ENCODE measurements at places on chromosomes 3 and 15.

DNA sequence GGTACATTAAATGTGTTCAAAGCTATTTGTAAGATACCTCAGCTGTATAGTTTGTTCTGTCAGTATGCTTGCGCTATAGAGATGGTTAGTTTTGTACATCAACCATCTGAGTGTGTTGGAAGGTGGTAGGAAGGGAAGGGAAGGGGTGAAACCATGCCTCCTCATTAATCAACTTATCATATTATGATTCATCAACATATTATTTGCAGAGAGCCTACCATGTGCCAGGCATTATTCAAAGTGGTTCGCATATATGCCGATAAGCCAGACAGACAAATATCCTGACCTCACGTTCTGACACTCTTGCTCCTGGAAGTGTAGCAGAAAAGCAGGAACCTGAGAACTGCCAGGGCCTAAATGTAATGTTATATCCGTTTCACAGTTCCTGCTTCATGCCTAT lies 248.1 kb upstream of the NR2E3 start:
- no peak for DNase-seq

GRCh38 chr3:116863822-116864589 lies 154.4 kb downstream of the TUSC7 start:
- peak; percentile 45 for DNase-seq

DNA sequence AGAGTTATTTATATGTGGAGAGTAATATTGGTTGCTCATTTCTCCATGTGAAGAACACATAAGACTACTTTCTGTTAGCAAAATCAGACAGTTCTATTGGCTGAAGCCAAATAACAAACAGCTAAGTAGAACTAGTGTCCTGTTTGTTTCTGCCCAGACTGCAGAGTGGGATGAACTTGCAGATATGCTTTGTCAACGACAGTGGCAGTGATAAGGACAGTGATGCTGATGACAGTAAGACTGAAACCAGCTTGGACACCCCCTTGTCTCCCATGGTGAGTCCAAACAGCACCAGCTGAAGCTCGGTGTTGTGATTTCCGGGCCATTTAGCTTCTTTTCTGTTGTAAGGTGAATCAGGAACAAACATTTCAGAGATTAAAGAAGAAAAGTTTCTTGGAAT lies 102.6 kb upstream of the IL12A start:
- DNase-seq, result no peak

- DNase-seq, result peak; percentile 6
These were observed 32.2 kb downstream of the MCTP2 start for GRCh38 chr15:94263341-94264273.

DNA sequence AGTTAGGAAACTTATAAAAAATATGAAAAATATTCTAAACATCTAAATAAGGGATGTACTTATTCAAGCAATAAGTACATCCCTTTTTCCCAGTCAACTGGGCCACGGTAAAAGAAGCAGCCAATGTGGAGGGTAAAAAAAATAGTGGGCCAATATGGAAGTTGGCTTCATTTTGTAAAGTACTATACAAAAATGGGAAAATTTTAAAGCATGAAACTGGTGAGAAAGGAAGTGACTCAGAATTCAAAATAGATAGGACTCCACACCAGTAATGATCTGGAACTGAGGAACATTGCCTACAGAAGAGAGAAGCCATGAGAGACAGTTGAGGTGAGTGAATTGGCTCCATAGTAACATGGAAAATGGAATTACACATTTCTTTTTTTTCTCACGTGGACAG lies 108.9 kb downstream of the FNDC3B start:
- no peak for DNase-seq

- no peak for DNase-seq
These were observed 64.9 kb upstream of the LIMD1 start for GRCh38 chr3:45529697-45530096.

DNA sequence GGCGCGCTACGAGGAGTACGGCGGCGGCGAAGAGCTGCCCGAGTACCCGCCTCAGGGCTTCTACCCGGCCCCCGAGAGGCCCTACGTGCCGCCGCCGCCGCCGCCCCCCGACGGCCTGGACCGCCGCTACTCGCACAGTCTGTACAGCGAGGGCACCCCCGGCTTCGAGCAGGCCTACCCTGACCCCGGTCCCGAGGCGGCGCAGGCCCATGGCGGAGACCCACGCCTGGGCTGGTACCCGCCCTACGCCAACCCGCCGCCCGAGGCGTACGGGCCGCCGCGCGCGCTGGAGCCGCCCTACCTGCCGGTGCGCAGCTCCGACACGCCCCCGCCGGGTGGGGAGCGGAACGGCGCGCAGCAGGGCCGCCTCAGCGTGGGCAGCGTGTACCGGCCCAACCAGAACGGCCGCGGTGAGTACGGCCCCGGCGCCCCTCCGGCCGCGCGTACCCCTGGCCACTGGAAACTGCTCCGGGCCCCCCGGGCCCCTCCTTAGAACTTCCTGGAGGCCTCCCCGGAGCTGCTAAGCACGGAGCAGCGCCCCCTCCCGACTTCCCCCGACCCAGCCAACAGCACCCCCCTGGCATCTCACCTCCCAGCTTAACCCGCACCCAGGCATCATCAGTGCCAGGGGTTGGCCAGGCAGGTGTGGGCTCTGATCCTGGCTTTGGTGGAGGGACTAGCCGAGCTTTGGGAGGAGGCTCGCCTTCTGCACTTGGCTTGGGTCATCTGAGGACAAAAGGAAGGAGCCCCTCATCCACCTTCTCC lies 1.4 kb downstream of the LOXL1 start:
- no peak for DNase-seq

- no peak for DNase-seq
These were observed 12.7 kb downstream of the IGDCC4 start for GRCh38 chr15:65410036-65410435.

DNA sequence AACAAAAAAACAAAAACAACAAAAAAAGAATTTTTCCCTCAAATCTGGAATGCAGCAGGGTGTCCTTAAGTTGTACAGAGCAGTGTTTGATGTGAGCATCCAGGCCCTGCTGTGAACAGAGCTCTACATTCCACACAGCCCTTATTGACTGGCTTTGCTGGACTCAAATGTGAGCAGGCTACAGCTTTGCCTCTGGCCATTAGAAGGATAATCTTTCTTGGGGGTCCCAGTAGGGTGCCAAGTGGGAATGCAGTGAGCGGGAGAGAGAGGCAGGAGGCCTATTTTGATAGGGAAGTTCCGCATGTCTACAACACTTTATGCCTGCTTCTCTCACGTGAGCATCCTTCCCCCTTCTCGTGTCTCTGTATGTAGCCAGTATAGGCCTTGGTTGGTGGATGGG lies 34.4 kb upstream of the TPRG1 start:
- no peak for DNase-seq

DNA sequence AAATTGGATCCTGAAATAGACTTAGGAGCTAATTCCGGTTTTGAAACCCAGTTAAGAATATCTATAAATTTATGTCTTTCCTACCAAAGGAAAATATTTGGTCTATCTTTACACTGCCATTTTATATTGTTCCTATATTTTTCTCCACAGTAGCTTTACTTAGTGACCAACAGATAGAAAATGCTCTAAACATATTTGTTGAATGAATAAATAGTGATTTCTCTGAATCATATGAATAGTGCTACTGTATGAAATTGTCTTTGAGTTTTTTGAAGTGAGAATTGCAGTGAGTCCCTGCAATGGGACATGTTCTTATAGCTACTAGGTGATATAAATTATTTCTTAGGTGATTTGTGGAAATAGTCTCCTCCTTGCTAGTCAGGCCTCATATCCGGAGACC lies 18.5 kb upstream of the EID1 start:
- DNase-seq, result no peak

DNA sequence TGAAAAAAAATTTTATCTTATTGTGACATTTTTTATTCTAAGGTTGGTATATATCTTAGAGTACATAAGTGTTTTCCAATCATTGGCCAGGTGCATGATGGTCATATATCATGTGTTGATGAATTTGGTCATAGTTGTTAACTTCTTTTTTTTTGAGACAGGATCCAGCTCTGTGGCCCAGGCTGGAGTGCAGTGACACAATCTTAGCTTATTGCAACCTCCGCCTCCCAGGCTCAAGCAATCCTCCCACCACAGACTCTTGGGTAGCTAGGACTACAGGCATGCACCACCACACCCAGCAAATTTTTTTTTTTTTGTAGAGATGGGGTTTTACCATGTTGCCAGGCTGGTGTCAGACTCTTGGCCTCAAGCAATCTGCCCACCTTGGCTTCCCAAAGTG lies 44.0 kb downstream of the PCCB start:
- no peak for DNase-seq

DNA sequence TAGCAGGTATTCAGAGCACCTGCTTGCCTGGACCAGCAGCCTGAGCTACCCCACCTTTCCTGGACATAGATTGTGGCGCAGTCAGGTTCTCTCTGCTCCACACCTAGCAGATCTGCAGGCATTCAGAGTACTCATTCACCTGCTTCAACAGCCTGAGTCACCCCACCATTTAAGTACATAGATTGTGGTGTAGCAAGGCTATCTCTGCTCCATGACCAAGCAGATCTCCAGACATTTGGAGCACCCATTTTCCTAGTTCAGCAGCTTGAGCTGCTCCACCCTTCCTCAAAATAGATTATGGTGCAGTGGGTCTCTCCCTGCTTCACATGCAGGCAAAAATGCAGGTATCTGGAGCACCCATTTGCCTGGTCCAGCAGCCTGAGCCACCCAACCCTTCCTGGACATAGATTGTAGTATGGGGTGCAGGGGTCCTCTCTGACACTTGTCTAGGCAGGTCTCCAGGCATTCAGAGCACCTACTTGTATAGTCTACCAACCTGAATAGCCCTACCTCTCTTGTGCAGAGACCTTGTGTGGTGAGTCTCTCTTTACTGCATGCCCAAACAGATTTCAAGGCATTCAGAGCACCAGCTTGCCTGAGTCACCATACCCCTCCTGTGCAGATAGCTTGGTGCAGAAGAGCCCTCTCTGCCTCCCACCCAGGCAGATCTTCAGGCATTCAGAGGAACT lies 466.0 kb upstream of the THBS1 start:
- no peak for DNase-seq

DNA sequence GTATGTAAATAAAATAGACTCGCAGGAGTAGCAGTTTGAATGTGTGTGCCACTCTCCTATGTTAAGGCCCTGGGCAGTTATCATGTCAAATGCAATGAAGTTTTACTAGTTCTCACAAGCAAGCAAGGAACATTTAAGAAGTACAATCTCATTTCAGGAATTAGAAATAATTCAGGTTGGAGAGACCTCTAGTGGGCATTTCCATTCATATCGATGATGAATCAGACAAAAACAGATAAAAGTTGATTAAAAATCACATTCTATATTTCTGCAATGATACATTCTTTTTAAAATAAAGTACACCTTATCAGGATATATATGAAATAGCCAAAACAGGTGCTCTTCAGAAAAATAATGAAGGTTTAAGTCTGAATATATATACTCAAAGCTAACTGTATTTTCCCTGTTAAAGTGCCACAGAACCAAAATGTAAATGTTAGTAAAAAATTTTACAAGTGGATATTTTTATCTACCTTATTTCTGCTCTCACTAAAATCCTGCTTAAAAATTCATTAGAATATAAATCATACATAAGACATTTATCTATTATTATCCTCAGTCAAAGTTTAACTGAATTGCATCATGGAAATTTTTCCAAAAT lies 492.4 kb upstream of the FRG2C start:
- peak; percentile 11 for DNase-seq

DNA sequence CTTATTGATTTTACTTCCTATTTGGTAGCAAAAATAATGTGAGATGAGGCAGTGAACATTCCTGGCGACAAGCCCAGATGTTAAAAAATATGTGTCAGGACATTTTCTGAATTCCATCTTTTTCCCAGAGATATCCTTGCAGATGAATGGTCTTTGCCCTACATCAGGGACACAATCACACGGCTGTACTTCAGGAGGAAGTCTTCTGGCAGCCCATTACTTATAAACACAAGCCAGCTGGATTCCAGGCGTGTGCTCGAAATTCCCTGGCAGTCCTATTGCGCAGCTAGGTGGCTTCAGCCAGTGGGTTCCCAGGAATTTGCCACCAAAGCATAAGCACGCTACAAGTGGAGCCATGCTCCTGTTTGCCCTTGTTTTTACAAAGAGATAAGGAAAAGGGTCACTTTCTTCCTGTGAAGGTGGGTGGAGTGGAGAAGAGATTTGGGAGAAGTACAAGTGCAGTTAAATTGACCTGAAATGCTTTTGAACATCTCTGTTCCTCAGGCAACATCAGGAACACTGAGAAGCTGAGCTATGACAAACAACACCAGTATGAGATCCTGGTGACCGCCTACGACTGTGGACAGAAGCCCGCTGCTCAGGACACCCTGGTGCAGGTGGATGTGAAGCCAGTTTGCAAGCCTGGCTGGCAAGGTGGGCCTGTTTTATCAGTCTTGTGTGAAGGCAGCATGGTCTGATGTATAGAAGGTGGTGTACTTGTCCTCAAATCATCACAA lies 257.1 kb upstream of the TRIM42 start:
- DNase-seq, result no peak

DNA sequence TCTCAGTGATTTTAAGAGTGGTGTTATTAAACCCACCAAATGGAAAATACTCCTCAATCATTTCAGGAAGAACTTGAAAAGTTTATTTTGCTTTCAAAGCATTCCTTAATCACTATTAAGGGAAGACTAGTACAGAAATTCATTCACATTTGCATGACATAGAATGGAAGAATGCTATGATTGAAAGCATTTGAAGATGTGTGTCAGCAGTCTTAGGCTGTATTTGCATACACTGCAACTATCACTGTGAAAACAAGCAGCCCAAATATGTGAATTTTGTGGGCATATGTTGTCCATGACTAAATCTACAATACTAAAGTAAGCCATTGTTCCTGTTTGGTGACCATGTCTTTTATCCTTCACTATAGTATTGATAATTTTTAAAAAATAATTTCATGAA lies 95.8 kb downstream of the CNTN3 start:
- DNase-seq, result no peak

GRCh38 chr3:9682096-9682495 lies 21.5 kb upstream of the CPNE9 start:
- no peak for DNase-seq

GRCh38 chr3:189824629-189825312 lies 193.6 kb downstream of the TP63 start:
- DNase-seq, result peak; percentile 80

All from HS-5 (cell line).